ENCODE measurements at places on chromosomes 12 and 14.
A peak's percentile ranks its signal among the peaks of the same experiment; 100 is the strongest.

DNA sequence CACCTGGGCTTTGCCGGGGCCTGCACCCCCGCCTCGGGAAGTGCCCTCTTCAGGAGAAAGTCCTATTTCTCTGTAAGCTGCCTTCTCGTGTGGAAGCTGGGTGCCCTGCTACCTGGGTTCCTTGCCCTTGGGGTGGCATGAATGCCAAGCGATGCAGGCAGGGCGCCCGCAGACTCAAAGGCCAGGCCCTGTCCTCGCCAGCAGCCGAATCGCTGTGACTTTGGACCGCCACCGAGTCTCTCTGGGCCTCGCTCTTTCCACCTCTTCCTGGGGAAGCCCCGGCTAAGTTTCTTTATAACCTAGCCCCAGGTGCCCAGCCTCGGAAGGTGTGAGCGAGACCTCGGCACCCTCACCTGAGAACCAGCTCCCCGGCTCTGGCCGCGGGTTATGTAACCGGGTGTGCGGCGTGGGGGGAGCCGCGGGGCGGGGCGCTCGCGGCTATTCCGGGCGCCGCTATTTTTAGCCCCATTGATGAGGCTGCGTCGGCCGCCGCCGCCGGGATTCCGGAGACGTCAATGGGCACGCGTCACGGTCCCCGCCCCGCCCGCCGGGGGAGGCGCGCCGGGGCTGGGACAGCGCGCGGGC lies 14.6 kb upstream of the NR4A1 start:
- no peak for DNase-seq

DNA sequence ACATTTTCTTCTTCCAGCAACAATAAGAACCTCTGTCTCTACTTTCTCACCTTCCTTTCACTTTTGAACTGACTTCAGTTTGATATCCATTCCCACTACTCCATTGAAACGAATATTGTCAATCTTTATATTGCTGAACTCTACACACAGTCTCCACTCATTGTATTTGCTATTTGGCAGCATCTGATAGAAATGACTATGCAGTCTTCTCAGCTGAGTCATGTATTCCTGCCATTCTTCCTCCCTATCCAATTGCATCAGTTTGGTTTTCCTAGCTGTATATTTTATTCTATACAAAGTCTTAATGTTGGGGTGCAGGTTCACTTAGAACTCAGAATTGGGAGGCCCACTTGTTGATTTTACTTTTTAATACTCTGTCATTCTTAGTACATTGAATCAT lies 107.5 kb upstream of the CPNE8 start:
- DNase-seq = no peak

DNA sequence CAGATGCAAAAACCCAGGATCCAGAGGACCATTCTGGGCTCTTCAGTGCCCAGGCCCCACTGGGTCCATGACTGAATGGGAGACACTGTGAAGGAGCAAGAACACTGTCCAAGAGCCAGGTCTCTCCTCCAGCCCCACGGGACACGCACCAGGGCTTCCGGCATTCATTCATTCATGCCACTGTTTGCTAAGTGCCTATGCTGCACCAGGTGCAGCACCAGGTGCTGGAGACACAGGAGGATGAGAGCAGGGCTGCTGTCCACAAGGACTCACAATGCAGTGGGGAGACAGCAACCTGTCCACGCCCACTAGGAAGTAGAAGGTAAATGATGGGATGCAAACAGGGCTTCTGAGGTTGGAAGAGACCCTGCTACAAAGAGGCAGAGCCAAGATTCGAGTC lies 20.4 kb downstream of the CLMN start:
- no peak for DNase-seq

DNA sequence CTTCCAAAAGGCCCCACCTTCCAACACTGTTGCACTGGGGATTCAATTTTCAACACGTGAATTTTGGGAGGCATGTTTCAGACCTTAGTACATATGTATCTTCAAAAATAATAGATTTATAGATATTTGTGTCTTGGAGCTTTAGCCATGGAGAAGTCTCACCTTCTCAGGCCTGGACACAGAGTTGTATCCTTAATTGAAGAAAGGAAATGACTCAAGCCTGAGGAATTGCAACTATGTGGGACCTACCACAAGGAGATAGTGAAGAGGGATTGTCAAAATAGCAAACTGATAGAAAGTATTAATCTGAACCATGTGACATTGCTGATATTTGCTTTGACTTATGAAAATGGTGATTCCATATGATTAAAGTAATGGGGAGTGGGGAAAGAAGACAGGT lies 89.8 kb downstream of the ACSS3 start:
- peak; percentile 4 for DNase-seq

- DNase-seq = no peak
These were observed at the start of gene AQP2 for GRCh38 chr12:49950273-49951251. Gene AQP2, plus strand, starts transcription at chr12:49950737. Its CDS starts 94 bp downstream, at chr12:49950831.

- no peak for DNase-seq
These were observed 22.0 kb downstream of the TTC9 start for GRCh38 chr14:70663707-70664179.

GRCh38 chr12:19171731-19172130 lies 42.2 kb downstream of the PLEKHA5 start:
- DNase-seq = no peak

Measured in astrocyte of the cerebellum (primary cell).